ENCODE measurements at places on chromosomes 13 and 19.

DNA sequence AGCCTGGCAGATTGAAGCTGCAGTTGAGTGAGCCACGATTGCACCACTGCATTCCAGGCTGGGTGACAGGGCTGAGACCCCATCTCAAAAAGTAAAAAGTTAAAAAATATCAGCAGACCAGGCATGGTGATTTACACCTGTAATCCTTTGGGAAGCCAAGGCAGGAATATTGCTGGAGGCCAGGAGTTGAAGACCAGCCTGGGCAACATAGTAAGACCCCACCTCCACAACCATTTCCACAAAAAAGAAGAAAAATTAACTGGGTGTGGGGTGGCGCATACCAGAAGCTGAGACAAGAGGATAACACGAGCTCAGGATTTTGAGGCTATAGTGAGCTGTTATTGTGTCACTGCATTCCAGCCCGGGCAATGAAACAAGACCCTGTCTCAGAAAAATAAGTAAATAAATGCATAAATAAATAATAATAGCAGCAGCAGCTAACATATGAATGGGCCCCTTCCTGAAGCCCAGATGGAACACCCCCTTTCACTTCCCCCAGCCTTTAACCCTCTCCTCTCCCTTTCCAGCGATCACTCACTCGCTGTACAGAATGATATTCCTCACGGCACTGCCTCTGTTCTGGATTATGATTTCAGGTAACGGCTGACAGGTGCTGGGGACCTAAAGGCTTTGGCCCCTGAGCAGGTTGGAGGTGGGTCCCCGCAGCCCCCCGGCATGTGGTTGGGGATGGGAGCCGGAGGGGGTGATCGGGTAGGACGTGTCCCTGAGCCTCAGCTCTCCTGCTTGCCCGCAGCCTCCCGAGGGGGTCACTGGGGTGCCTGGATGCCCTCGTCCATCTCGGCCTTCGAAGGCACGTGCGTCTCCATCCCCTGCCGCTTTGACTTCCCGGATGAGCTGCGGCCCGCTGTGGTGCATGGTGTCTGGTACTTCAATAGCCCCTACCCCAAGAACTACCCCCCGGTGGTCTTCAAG, 3.2 kb downstream of the MAG start:
- no peak for DNase-seq

- DNase-seq = peak; percentile 92
These were observed 2.4 kb upstream of the ITGBL1 start for GRCh38 chr13:101449790-101450748.

DNA sequence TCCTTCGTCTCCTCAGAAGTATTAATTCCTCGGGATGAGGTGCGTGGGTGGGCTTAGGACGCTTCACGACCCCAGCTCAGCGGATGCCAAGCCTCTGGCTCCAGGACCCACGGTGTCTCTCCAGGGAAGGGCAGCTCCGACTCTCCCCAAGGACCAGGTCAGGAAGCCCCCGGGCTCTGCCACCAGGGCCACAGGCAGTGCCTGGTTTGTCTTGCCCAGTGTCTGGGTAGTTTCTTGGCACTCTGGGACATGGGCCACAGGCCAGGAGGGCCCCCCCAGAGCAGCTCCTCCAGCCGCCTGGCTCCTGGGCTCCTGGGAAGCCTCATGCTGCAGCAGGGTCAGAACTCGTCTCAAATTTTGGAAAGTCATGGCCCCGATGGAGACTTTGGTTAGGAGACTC, 2.5 kb downstream of the PROZ start:
- no peak for DNase-seq

- DNase-seq = no peak
These were observed 51.7 kb upstream of the KPNA3 start for GRCh38 chr13:49844181-49844580.

GRCh38 chr19:44451687-44452086, 3.4 kb upstream of the ZNF229 start:
- no peak for DNase-seq

- peak; percentile 71 for DNase-seq
These were observed 22.2 kb downstream of the CCDC169 start for GRCh38 chr13:36275190-36276002.

- no peak for DNase-seq
These were observed 47.7 kb downstream of the DOCK9 start for GRCh38 chr13:98930151-98930591.

- peak; percentile 53 for DNase-seq
These were observed 21.9 kb downstream of the ANKRD27 start for GRCh38 chr19:32652894-32653598.

DNA sequence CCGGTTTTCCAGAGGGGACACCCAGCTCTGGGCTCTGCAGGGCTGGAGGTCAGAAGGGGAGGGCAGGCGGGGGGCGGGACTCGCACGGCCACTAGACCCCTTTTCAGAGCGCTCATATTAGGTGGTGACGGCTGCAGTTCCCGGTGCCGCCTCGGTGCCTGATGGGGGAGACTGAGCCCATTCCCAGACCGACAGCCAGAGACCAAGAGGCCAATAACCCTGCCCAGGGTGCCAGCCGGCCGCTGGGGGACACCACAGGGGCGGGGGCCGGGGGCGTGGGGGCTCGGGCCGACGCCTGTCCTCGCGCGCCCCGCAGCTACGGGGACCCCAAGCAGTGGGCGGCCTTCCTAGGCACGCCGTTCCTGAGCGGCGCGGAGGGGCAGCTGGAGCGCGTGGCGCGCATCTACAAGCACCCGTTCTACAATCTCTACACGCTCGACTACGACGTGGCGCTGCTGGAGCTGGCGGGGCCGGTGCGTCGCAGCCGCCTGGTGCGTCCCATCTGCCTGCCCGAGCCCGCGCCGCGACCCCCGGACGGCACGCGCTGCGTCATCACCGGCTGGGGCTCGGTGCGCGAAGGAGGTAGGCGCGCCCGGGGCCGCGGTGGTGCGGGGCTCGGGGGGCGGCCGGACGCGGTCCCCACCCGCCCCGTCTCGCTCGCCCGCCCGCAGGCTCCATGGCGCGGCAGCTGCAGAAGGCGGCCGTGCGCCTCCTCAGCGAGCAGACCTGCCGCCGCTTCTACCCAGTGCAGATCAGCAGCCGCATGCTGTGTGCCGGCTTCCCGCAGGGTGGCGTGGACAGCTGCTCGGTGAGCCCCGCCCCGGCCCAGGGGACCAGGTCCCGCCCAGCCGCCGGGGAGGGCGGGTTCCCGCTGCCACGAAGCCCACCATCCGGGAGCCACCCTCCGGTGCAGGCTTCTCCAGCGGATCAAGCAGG, 2.4 kb downstream of the TIMM13 start:
- peak; percentile 78 for DNase-seq

- DNase-seq = no peak
These were observed 102.0 kb downstream of the PCDH9 start for GRCh38 chr13:67128136-67128535.

All from EH (cell line).